ENCODE measurements at places on chromosomes 4 and X.
A peak's percentile ranks its signal among the peaks of the same experiment; 100 is the strongest.

GRCh38 chr4:560731-561291 lies 15.3 kb downstream of the TMEM271 start:
- DNase-seq: no peak

DNA sequence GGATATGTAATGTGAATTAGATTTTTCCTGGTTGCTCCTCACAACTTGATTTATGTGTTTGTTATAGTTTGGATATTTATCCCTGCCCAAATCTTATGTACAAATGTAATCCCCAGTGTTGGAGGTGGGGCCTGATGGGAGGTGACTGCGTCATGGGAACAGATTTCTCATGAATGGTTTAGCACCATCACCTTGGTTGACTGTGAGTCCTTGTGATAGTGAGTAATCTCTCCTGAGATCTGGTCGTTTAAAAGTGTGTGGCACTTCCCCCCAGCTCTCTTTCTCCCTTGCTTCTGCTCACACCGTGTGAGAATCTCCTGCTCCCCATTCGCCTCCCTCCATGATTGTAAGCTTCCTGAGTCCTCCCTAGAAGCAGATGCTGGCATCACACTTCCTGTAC lies 2.2 kb downstream of the MID2 start:
- DNase-seq: no peak

DNA sequence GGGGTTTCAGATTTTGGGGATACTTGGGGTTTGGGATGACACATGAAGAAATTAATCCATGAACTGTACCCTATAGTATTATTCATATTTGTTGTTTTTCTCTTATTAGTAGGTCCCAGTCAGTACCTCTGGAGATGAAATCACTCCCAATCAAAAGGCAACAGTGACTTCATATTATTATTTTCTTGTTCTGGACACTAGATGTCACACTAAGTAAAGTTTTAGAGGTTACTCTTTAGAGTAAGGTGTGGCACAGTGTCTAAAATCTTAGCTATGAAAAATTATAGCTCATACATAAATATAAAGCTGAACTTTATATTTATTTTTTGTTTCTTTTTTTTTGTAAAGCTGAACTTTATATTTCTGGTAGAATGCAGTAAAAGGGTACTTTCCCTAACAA lies 35.1 kb downstream of the FAM114A1 start:
- no peak for DNase-seq

DNA sequence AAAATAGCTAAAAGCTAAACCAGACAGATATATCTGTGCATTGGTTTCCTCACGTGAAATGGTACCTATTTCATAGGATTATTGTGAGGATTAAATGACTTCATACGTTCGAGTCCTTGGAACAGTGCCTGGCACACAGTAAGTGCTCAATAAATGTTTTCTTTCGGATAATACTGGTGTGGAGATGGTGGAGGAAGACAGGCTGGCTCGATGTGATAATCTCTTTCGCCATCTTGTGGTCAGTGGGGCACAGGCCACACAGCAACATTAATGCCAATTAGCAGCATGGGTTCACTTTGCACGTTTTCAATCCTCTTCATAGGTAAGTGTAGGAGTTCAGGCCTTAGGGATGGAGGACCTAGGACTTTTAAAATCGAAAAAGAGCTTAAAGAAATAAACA lies 9.3 kb downstream of the PAGE4 start:
- DNase-seq: peak; percentile 11

GRCh38 chrX:100687546-100687945 lies 43.5 kb downstream of the SRPX2 start:
- no peak for DNase-seq

DNA sequence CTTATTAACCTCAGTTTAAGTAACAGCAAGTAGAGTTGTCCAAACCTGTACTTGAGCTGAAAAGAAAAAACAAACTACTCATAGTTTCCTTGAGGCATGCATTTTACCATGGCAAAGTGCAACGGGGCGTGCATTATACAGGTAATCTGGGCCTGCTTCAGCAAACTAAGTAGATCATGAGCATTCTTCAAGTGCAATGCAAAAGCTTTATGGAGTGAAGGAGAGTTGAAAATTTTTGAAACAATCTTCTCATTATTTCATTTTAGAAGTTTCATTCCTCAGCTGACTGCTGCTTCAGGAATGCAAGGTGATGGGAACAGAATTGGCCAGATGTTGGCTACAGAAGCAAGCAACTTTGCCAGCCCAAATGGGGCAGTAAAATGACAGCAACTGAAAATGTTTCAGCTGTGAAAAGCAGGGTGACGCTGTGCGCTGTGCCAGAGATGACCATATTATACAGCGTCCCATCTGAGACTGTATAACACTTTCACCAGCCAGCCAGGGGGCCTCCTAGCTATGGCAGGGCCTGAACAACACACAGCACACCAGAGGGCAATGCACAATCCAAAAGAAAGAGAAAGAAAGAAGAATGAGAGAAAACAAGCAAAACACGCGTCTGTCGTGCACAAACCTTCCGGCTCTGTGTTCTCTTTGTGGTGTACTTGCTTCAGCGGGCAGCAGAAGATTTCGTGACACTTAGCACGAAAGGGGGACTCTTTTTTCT lies 145.5 kb upstream of the FGF13 start:
- no peak for DNase-seq
